ENCODE measurements at places on chromosomes 11 and 22.

DNA sequence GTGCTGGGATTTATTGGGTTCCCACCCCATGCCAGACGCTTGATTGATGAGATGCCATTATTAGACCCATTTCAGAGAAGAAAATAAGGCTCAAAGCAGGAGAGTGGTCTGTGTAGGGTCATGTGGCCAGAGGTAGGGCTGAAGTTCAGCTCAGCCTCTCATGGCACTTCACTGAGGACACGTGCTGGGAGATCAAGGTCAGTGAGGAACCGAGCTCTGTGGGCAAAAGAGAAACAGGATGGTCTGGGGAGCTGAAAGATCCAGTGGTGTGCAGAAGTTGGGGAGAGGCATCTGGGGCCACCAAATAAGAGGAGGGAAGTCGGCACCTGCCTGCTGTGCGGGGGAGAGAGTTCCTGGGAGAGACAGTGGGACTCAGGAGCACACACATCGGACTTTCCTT is 19.6 kb downstream of the RHOD start:
- no peak for DNase-seq

DNA sequence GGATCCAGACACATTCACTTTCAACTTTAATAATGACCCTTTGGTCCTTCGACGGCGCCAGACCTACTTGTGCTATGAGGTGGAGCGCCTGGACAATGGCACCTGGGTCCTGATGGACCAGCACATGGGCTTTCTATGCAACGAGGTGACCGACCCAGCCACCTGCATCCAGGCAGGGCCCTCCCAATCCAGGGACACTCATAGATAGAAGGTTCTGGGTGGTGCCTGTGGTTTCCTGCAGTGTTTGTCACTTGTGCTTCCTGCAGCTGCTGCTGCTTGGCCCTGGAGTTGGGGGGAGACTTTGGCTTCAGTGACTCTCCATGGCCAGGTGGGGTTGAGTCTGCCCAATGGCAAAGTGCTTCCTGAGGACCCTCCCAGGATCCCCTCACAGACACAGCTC is 7.3 kb downstream of the APOBEC3B start:
- DNase-seq: no peak

DNA sequence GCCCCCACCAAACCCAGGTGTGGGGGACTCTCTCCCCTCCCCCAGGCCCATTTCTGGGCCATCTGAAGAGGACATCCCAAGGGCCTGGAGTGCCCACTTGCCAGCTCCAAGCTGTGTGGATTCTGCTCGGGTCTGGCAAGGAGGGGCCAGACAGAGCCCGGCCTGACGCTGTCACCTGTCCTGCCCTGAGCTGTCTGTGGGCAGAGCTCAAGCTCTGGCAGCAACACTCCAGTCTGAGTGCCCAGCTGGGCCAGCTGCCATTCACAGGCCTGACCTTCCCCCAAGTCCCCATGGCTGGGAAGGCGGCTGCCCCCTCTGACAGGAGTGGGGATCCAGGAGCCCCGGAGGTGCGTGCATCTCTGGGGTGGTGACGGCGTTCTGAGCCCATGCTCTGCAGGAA is 6.2 kb upstream of the PIM3 start:
- DNase-seq: no peak

DNA sequence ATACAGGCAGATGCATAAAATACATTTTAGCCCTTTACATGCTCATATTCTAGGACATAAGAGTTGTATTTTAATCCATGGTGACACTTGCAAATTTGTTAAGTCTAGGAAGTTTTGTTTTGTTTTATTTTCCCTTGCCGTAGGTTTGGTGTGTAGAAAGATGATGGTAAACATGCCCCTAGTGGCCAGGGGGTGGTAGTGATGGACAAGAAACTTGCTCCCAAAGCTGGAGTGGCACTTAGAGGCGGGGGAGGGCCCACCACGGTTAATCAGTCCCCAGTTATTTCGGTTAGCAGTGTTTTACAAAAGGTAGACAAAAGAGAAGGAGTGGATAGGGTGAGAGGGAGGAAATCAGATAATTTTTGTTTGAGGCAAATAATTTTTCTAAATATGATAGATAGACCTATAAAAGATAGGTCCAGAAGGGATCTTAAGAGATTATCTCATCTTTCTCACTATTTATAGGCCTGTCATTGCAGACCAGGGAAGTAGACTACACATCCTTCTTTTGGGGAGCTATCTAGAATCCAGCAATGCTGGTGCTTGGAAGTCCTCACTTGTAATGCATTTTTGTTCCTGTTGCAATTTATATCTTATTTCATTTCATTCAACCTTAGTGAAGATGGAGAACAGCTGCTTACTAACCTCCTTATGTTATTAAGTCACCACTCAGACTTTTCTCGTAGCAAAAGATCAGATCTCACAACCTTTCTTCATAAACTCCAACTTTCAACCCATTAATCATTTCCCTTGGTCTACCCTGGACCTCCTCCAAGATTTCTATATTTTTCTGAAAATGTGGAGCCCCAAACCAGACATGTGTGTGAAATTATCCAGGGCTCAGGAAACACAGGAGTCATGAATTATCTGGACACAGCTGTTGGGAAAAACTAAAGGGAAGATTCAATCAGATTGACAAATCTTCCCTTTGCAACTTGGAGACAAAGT is 5.9 kb upstream of the BDNF start:
- DNase-seq: no peak

DNA sequence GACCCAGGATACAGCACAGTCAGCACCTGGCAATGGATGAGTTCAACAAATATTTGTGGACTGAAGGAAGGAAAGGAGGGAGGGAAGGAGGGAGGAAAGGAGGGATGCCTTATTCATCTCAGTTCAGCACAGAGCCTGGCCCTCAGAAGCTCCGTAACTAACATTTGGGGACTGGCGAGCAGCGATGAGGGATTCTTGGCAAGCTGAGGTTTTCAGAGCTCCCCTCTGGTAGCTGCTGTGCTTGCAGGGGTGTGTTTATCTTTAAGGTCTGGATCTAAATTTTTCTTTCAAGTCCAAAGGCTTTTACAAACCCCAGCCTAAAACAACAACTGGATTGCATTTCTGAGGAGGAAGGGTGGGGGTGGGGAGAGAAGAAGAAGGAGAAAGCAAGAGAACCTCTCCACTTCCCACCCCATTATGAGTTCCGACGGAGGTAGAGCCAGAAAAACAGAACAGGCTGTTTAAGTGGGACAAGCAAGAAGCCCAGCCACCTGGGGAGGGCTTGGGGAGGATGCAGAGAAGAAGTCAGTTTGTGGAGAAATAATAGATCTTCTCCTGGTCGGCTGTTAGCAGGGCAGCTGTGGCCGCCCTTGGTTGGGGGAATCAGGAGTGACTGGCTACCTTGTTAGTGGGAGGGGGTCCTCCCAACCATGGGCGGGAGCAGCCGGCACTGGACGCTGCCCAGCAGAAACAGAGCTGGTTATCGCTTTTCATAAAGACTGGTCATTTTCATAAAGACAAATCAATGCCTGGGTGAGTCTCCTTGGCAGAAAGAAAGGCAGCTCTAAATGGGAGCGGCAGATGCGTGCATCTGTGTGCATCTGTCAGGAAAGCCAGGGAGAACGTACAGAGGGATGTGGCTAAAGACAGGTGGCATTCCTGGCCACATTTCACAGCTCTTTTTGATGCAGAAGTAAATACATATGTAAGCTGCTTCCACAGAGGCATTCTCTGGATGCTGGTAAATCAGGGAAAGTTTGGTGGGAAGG is 78.0 kb downstream of the TSPAN18 start:
- no peak for DNase-seq
